ENCODE measurements at places on chromosomes 2 and 18.

GRCh38 chr2:71609958-71610357 is 156.6 kb downstream of the DYSF start:
- DNase-seq: peak; percentile 55

GRCh38 chr2:169860149-169860548 is 32.9 kb downstream of the UBR3 start:
- no peak for DNase-seq

- DNase-seq: no peak
Observed at GRCh38 chr18:57444301-57444759, 9.2 kb downstream of the ONECUT2 start.

DNA sequence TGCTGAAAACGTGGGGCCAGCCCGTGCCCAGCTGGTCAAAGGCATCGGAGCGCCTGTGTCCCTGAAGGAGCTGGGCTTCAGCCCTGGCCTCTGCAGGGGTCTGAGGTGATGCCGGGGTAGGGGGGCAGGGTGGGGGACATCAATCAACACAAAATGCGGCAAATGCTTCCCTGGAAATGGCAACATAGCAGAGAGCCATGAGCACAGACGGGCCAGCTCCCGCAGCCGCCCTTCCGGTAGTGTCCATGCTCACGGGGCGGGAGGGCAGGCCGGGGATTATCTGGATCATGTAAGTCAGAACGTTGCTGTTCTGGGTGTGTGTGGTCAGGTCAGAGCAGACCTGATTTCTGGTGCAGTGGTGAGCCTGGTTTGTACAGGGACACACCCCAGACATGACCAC is 56.5 kb upstream of the TWIST2 start:
- DNase-seq: peak; percentile 15

DNA sequence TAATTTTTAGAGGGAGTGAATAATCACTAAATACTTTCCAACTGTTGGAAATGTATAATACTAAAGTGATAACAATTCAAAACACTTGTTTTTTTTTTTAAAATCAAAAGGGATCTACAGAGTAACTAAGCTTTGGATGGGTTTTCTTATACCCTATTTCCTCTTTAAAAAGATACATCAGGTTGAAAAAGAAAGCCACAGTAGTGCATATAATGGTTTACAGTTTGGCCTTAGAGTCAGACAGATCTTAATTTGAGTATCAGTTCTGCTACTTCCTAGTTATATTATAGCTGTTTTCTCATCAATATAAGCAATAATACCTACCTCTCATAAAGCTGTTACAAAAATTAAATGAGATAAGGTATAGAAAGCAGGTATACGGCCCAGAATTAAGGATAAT is 28.5 kb downstream of the PSME4 start:
- no peak for DNase-seq

GRCh38 chr2:148515976-148516375 is 128.6 kb upstream of the EPC2 start:
- DNase-seq: no peak

DNA sequence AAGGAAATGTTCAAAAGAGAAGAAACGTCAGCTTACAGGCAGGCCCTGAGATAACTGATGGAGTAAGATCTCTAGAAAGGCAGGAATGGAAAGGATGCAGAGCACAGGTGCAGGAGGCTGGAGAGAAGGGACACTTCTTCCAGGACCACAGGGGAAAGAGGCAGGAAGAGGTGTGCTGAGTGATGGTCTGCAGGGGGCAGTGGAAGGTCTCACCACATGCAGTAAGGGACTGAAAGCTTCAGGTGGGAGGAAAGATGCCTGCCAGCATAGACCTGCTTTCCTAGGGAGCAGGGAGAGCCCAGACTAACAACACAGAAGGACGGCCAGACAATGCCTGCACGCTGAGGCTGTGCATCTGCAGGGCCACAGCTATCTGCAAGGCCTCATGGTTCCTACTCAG is 156.8 kb downstream of the L3MBTL4 start:
- no peak for DNase-seq

GRCh38 chr2:238595750-238596570 is 169.2 kb downstream of the ASB1 start:
- no peak for DNase-seq

- DNase-seq: no peak
Observed at GRCh38 chr2:144701259-144701658, 181.3 kb upstream of the ZEB2 start.

- no peak for DNase-seq
Observed at GRCh38 chr2:197211881-197212342, 98.7 kb downstream of the ANKRD44 start.

DNA sequence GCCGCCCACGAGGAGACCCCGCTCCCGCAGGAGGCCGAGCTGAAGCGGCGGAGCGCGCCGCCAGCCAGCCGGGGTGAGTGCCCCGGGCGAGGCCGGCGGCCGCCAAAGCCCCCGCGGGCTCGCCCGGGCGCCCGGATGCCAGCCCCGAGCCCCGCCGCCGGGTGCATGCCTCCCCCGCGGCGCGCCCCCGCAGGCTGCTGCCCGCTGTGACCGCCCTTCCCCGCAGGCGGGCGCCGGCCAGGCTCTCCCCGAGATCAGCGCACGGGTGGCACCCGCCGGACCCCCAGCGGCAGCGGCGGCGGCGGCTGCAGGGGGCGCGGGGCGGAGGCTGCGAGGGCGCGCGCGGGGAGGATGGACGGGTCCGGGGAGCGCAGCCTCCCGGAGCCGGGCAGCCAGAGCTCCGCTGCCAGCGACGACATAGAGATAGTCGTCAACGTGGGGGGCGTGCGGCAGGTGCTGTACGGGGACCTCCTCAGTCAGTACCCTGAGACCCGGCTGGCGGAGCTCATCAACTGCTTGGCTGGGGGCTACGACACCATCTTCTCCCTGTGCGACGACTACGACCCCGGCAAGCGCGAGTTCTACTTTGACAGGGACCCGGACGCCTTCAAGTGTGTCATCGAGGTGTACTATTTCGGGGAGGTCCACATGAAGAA is 470 bp downstream of the KCNF1 start:
- no peak for DNase-seq

- peak; percentile 39 for DNase-seq
Observed at GRCh38 chr2:85179541-85179940, 46.3 kb downstream of the TCF7L1 start.

DNA sequence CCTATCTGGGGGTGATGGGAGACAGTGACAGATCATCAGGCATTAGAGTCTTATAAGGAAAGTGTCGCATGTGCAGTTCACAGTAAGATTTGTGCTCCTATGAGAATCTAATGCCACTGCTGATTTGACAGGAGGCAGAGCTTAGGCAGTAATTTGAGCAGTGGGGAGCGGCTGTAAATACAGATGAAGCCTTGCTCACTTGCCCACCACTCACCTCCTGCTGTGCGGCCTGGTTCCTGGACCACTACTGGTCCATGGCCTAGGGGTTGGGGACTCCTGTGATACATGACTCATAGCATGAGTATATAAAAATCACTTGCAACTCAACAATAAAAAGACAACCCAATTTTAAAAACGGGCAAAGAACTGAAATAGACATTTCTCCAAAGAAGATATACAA is 71.1 kb upstream of the ACAA2 start:
- DNase-seq: no peak

DNA sequence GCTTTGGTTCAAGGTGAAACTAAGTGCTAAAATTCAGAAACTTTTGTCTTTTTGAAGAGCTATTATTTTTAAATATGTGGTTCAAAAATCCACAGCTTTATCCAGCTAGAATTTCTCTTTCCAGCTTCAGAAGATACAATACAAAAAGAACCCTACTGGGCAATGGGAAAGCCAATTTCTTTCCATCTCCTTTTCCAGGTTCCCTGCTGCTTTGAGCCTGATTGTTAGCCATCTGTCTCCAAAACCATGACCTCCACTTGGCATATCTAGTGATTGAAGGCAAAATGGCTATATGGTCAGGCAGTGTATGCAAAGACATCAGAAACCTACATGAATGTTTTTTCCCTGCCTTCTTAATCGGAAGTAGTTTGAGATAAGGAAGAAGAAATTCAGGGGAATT is 134.1 kb downstream of the KCNH7 start:
- DNase-seq: no peak

GRCh38 chr18:47944972-47945852 is 14.8 kb upstream of the SMAD2 start:
- DNase-seq: no peak

- no peak for DNase-seq
Observed at GRCh38 chr2:16645088-16645487, 20.5 kb downstream of the CYRIA start.

DNA sequence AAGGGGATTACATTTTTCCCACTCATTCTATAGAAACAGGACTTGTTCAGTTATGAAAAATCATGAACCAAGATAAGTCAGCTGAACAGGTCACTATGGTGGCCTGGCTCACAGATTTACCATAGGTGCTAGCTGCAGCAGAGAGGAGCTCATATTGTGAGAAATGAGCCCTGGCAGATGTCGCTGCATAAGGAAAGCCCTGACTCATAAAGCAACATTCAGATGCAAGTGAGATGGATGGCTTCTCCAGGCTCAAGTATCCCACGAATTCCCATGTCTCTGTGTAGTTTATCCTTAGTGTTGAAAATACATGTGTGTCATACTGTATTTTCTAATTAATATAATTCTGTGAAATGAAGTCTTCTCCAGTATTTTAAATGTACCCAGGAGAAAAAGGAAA is 115.0 kb upstream of the LHCGR start:
- DNase-seq: peak; percentile 8

- DNase-seq: peak; percentile 62
Observed at GRCh38 chr18:48767090-48767690, 183.6 kb downstream of the SMAD7 start.

GRCh38 chr2:25342372-25343186 is 854 bp upstream of the DNMT3A start:
- peak; percentile 71 for DNase-seq

- DNase-seq: no peak
Observed at GRCh38 chr2:233353101-233353768, 1.1 kb upstream of the DGKD start.

- no peak for DNase-seq
Observed at GRCh38 chr18:63169853-63170252, 149.7 kb downstream of the BCL2 start.

- DNase-seq: no peak
Observed at GRCh38 chr2:182606728-182607681, 109.1 kb upstream of the DNAJC10 start.

DNA sequence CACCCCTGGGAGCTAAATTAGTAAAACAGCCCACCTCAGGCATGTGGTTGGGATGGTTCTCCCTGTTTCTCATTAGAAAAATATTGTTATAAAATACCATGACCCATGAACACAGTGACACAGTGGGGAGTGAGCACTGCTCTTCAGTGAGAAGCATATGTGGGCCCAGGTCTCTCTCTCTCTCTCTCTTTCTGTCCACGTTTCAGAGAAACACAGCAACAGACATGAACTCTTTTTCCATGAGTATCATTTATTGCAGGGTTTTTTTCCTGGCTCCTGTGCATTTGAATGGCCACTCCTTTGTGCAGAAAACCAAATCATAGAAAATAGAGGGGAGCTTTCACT is 41.2 kb downstream of the CYRIA start:
- no peak for DNase-seq

DNA sequence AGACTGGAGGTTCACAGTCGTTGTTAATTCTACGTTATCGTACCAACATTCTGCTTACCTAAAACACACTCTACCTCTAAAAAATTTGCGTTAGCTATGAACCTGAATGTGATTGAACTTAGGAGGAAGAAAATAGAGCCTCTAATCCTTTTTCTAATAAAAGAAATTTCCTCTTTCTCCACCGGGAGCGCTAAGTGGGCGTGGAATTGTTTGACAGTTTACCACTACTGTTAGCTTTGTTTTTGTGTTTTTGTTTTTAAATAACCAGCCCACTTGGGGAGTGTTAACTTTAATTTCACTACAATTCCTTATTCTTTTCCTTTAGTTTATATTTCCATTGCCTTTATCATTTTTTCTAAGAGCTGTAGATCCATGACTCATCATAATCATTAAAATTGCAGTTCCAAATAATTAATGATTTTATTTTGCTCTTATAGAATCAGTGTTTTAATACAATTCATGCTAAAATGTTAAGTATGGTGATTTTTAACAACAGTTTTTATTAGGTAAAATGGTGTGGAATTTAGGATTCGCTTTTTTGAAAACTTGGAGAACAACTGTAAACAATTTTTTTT is 55.0 kb upstream of the ITM2C start:
- DNase-seq: no peak

Data from fibroblast of skin of right quadriceps (primary cell).